ENCODE measurements at places on chromosomes 12 and 14.

GRCh38 chr12:76551482-76551888, 8.1 kb downstream of the OSBPL8 start:
- no peak for DNase-seq

DNA sequence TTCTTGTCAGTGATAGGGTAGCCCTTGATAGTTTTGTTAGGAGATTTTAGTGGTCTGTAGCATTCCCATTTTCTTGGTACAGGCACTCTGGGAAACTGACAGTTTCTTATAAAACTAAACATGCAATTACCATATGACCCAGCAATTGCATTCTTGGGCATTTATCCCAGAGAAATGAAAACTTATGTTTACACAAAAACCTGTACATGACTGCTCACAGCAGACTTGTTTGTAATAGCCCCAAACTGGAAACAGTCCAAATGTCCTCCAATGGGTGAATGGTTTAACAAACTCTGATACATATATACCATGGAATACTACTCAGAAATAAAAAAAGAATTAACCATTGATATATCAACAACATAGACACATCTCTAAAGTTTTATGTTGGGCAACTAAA, 75.5 kb downstream of the BORCS5 start:
- DNase-seq = peak; percentile 74

DNA sequence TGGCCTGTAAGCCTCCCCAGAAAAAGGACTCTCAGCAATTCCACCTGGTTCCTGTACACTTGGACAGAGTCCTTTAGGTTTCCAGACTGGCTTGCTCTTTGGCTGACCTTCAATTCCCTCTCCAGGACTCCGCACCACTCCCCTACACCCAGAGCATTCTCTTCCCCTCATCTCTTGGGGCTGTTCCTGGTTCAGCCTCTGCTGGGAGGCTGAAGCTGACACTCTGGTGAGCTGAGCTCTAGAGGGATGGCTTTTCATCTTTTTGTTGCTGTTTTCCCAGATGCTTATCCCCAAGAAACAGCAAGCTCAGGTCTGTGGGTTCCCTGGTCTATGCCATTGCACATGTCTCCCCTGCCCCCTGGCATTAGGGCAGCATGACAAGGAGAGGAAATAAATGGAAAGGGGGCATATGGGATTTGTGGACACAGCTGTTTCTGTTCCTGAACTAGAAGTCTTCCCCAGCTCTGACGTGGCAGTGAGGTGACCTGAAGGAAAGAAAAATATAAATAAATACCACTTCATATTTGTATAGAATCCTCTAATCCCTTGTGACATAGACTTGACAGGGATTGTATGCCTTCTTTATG, 1.3 kb downstream of the RNASE7 start:
- no peak for DNase-seq

DNA sequence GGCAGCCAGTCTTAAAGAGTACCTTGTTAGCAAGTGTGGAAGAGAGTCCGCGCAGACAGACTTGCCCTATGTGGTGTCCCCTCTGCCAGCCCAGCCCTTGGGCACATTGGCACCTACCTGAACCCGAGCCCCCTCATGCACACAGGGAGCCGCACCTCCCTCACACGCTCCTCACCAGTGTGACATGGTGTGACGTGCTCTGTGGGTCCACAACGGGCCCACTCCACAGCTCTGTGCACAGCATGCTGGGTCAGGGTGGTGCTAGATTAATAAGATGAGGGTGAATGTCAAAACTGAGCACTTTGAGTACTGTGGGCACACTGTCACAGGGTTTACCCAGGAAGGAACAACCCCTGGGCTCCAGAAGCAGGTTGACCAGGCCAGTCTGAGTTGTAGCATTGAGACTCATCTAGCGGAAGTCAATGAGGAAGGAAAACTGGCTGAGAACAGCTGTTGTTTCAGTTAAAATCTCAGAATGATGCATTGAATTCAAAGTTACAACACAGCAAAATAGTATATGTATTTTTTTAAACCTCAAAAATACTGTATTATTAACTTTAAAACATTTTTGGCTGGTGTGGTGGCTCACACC, 53.4 kb upstream of the AMN start:
- no peak for DNase-seq
